ENCODE measurements at places on chromosomes 12 and 14.
A peak's percentile ranks its signal among the peaks of the same experiment; 100 is the strongest.

DNA sequence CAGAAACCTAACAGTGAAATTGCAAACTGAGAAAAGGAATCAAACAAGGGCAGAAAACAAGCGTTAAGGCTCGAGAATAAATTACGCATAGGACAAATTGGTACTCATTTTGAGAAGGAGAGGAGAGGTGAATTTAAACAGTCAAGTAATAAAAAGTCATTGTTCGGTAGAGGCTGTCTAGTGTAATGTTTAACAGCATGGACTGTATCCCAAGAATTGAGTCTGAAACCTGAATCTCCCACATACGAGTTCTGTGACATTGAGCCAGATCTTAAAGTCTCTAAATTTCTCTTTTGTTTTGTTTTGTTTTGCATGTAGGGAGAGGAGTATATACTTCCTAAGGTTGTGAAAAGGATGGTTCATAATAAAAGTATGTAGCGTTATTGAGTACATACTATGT lies 216.5 kb upstream of the BTG1 start:
- no peak for DNase-seq

- DNase-seq: peak; percentile 74
Observed at GRCh38 chr12:69415471-69416275, 54.5 kb upstream of the FRS2 start.

DNA sequence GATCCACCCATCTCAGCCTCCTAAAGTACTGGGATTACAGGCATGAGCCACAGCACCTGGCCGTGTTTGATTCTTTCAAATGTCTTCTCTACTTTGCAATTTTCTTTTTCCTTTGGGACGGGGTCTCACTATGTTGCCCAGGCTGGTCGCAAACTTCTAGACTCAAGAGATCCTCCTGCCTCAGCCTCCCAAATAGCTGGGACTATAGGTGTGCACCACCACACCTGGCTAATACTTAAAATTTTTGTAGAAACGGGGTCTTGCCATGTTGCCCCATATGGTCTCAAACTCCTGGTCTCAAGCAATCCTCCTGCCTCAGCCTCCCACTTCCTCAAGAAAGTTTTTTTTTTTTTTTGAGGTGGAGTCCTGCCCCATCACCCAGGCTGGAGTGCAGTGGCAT lies 1.7 kb downstream of the GATC start:
- DNase-seq: no peak

GRCh38 chr14:29548948-29549370 lies 378.7 kb downstream of the PRKD1 start:
- peak; percentile 38 for DNase-seq

DNA sequence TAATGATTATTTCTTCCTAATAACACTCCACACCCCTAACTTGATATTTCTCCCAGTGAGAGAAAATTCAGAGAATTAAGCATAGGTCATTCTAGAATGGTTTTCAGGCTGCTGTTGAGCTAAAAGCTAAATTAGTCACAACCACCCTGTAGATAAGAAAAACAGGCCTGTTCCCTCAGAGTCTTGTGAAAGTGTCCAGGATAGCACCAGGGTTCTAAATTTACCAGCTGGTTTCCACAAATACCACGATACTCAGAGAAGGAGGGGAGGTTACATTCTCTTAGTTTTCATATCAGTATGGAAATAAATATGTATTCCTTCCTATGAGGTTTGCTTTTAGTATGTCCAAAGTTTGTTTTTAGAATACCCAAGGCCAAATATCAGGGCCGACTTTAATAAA lies 66.0 kb upstream of the YARS2 start:
- DNase-seq: no peak

DNA sequence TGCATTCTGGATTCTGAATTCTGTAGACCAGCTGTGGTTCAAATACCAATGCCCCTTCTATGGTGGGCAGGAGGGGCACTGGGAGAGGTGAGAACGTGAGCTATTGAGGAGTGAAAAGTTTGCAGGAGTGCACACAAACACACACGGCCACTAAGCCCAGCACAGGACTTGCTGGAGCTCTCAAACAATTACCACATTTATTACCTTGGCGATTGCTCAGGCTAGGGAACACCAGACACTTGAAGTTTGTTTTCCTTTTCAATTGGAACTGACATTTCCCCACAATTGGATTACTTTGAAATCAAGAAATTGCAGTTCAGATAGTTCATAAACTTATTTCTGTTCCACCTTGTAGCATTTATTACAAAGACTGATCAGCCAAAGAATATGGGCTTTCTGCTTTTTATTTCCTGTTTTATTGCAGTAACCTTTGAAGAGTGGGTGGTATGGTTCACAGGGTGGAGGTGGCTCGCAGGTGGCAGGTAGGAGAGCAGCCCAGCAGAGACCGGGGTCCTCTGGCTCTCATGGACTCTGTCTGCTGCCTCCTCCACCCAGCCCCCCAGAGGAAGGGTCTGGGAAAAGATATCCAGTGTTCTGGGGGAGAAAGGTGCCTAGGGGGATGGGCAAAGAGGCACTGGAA lies 429.8 kb upstream of the CCDC196 start:
- no peak for DNase-seq

DNA sequence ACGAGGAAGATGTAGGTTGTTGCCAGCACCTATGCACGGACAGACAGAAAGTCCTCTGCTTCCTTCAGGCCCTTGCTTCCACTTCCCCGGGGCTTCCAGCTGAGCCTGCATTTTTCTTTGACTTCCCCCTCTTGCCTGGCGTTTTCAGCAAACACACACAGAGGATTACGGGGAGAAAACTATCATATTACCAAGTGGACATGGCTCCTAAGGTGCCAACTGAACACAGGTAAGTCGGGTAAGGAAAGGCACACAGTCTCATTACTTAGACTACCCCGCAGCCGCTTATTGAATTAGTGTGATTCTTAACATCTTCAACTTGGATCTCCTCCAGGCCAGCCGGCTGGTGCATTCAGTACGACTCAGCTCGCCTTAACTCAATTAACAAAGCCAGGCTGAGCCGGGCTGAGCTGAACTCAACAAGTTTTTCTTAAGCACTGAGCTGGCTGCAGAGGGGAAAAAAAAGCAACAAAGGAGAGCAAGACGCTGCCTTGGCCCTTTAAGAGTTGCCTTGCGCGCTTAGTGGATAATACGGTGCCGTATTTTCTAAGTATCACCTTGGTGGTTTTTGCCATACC lies 19.2 kb upstream of the MAP1LC3B2 start:
- no peak for DNase-seq

- DNase-seq: peak; percentile 20
Observed at GRCh38 chr12:101935890-101936746, 58.7 kb downstream of the DRAM1 start.

DNA sequence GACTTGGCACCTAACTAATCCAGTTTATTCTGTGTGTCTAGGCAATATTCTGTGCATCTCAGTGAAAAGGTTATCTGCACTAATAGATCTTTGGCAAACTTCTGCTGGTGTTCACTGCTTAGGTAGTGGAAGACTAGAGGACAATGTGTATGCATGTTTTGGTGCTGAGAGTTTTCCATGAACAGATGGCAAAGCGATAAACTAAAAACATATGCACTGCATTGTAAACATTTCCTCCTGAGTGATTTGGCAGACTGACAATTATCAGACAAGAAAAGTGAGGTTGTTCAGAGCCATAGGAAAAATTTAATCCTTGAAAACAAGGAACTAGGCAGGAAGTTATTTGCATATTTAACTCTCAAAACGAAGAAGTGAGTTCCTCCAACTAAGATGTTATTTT lies 400.4 kb downstream of the ATP23 start:
- DNase-seq: no peak

DNA sequence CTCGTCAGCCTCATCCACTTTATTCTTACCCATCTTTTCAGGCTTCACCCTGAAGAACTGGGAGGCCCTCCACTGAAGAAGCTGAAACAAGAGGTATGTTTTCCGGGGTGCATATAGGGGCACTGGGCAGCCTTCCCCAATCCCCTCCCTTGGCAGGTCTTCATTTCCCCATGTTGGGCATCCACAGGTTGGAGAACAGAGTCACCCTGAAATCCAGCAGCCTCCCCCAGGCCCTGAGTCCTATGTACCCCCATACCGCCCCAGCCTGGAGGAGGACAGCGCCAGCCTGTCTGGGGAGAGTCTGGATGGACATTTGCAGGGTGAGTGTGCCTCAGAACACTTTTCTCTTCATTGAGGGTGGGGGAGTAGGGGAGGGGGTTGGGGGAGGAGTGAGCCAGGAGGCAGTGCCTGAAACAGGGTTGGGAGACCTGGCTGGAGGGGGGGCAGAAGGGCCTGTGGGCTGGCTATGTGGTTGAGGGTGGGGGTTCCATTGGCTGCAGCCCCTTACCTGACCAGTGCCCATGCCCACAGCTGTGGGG lies 4.0 kb downstream of the NAB2 start:
- DNase-seq: no peak

- DNase-seq: no peak
Observed at GRCh38 chr14:101849640-101850039, 88.1 kb downstream of the PPP2R5C start.

GRCh38 chr12:122793685-122794106 lies 19.3 kb downstream of the CCDC62 start:
- peak; percentile 62 for DNase-seq

GRCh38 chr12:9779209-9779608 lies 18.5 kb upstream of the CD69 start:
- no peak for DNase-seq
